ENCODE measurements at places on chromosomes 6 and 20.
A peak's percentile ranks its signal among the peaks of the same experiment; 100 is the strongest.

DNA sequence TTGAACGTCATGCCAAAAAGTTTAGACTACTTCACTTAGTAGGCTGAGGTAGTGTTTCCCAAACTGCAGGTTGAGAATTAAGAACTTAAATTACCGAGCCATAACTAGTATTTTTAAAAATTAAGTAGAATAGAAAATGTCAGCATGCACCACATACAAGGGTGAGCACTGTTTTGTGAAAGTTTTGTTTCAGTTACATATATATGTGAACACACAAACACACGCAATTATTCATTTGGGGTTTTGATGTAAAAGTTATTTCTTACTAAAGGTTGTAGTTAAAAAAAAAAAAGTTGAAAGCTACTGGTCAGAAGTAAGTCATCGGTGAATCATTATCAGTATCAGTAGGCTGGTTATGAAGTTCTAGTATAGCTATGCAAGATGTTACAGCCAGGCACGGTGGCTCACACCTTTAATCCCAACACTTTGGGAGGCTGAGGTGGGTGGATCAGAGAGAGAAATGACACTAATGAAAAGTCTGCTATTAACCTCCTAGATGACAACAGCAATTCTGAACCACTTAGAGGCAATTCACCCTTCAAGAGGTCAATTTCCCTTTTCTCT lies 24.1 kb downstream of the FASTKD5 start:
- DNase-seq: no peak

DNA sequence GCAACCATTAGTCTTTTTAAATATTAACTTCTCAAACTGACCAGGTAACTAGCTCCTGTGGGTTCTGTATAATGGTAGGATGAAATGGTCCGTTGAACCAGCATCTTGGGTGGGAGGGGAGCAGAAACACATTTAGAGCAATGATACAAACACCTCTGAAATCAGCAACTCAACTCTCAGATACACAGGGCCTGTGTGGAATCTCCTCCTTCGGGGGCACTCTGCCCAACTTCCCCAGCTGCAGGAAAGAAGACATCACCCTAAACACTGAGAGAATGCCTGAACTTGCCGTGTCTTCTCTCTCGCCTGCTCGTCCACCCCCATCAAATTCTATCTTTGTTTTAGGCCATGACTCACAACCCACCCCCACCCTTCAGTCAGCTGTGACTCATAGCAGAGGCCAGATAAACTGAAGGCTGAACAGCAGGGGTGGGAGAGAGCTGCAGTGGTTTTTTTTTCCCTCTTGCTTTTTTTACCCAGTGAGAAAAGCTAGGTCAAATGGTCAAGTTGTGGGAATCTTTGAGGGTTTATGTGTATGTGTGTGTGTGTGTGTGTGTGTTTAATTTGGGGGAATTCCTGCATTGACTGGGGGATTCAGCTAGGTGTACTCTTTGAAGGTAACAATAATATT lies 593.4 kb upstream of the JAG1 start:
- DNase-seq: no peak

GRCh38 chr20:12243327-12243726 lies 325.6 kb downstream of the BTBD3 start:
- no peak for DNase-seq

DNA sequence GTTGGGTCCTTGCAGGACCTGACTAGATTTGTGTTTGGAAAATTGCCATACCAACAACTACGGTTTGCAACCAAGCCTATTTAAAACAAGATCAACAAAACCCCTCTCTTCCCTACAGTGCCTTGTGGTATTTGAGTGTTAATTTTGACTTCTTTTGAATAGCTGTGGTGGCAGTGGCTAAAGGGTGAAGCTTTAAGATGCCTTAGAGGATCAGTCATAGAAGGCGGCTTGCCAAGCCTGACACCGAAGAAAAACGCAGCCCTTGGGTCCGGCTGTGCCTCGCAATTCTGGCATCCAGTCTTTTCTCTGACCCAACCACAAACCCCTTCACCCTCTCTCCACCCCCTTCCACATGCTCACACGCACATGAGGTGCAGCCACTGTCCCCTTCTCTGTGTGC lies 32.6 kb downstream of the BMP6 start:
- DNase-seq: no peak

DNA sequence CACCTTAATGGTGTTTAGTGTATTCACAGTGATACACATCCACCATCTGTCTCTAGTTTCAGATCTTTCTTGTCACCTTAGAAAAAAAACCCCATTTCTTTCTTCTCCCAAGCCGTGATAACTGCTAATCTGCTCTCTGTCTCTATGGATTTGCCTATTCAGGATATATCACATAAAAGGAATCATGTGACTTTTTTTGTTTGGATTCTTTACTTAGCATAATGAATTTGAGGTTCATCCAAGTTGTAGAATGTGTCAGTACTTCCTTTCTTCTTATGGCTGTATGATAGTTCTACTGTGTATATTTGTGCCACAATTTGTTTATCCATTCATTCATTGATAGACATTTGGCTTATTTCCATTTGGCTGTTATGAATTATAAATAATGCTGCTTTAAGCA lies 57.1 kb downstream of the ITCH start:
- DNase-seq: no peak

GRCh38 chr6:110476046-110476849 lies at the start of gene SLC22A16:
SLC22A16 (minus strand) TSS chr6:110476613; CDS start chr6:110476574, 39 bp downstream.
- DNase-seq: no peak

DNA sequence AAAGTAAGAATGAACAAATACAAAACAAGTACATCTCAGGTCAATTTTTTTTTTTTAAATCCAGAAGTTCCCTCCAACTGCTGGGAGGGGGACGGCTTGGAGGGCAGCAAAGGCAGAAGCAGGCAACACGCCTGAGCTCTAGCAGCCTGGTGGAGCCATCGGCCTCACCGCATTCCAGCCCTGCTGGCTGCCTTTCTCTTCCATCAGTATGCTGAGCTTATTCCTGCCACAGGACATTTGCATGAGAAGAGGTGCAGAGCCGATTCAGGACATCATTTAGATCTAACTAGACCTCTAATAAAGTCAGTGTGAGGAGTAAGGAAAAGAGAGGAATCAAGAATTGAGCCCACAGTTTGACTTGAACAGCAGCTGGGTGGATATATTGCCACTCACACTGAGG lies 318.8 kb downstream of the ZFAND3 start:
- no peak for DNase-seq

DNA sequence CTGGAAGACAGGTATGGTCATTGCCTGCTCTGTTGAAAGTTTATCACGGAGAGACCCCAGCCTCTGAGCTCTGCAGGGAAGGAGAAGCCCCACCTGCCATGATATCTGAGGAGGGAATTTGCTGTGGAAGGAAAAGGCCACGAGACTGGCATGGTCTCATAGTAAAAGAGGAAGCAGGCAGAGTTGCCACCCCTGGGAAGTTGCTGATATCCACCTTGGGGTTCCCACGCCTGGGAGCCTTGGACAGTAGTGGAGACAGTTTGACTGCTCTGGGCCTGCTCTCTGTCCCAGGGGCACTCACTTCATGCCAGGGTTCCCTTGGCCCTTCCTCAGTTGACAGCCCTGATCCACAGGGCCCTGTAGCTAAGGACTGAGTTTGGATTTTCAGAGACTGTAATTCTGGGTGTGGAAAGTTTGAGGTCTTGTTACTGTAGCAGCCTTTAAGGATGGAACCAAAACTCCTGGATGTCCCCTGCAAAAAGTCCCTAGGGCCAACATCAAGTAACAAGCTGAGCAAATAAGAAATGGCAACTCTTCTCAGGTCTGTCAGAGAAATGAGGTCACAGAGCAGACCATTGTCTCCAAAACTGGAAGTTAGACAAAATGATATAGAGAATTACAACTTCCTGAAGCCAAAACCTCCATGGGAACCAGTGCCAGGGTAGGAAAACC lies 6.9 kb upstream of the SIRPB1 start:
- no peak for DNase-seq

GRCh38 chr6:40932366-40932765 lies 106.7 kb downstream of the UNC5CL start:
- no peak for DNase-seq

DNA sequence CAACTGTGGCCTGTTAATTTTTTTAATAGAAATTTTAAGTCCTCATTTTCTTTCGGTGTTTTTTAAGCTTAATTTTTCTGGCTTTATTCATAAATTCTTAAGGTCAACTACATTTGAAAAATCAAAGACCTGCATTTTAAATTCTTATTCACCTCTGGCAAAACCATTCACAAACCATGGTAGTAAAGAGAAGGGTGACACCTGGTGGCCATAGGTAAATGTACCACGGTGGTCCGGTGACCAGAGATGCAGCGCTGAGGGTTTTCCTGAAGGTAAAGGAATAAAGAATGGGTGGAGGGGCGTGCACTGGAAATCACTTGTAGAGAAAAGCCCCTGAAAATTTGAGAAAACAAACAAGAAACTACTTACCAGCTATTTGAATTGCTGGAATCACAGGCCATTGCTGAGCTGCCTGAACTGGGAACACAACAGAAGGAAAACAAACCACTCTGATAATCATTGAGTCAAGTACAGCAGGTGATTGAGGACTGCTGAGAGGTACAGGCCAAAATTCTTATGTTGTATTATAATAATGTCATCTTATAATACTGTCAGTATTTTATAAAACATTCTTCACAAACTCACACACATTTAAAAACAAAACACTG lies 10.1 kb downstream of the HFE start:
- peak; percentile 55 for DNase-seq
